ENCODE measurements at places on chromosomes 6 and 20.

DNA sequence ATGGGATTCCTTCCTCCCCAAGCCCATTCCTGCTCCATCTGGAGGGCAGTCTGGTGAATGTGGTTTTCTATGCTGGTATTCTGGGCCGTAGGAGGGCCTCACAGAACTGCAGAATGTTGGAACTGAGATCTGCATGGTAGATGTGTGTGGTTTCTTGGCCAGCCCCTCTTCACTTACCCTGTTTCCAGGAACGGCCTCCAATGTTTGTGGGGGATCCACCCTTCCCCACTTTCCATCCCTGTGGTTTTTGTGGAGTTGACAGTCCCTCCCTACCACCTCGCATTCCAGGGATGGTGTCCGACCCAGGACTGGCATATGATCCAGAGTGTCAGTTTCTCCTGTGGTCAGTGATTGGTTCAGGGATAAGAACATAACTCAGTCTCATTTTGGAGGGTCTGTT, 26.7 kb upstream of the TMEM14A start:
- DNase-seq: no peak

- DNase-seq: no peak
Observed at GRCh38 chr6:130995783-130996447, 67.1 kb downstream of the EPB41L2 start.

DNA sequence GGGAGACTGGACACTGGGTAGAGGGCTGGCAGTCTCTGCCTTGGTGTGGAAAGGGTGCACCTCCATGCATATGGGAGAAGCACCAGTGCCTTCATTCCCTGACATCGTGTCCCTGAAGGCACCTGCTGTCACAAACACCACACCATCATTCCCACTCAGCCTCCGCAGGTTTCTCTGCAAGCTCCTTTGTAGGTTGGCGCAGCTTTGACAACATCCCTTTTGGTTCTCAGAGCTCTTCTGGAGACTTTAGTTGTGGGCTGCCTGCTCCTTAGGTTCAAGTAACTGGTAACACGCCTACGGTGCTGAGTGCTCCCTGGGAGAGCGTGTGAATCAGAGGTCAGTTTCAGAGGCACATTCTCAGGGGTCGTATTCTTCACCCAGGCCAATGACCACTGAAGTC, 50.2 kb upstream of the TULP4 start:
- no peak for DNase-seq

GRCh38 chr6:124963831-124964763, 1.9 kb downstream of the RNF217 start:
- no peak for DNase-seq

- no peak for DNase-seq
Observed at GRCh38 chr6:111406200-111406721, 76.8 kb downstream of the REV3L start.

- no peak for DNase-seq
Observed at GRCh38 chr6:43491750-43492661, 14.6 kb downstream of the TJAP1 start.

DNA sequence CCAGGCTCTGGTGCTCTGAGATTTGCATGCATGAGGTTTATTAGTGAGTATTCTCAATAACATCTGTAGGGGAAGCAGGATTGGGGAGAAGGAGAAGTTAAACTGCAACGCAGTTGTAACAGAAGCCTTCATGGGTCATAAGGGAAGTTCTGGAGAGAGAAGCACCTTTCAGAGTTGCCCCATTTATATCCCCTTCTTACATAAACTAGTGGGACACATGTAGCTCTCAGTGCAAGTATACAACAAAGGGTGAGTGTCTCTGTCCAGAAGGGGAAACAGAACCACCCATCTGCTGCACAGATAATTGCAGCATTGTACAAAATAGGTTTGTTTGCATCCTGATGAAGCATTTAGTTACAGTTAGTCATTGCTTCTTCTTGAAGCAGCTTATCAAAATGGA, 4.3 kb upstream of the ADGB start:
- DNase-seq: no peak

DNA sequence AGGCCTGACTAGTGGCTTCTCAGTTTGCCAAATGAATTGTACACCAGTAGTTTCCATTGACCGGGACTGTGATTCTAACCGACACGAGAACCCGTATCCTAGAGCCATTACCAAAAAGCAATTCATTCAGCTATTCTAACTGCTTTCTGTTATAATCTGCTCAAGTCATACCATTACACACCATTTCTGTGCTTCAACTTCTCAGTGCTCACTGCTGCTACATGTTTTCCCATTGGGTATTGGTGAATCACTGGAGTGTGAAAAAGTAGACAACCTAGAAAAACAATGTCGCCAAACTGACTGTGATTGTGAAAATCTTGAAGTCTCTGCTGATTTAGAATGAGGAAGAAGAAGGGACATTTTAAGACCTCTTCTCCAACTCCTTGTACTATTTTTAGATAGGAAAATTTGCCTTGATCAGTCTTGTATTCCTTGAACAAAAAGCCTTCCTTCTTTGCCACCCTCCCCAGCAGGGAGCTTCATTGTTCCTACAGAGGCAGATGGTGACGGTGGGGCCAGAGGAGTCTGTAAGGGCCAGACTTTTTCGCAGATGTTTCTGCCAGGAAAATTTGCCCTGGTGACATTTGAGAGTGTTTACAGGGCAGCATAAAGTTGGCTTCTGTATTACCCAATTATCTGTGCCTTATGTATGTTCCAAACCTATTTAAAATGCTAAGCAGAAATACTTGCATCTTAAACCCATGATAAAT, 31.7 kb upstream of the MAP3K4 start:
- DNase-seq: no peak
